Activated CD4-positive, alpha-beta T cell treated with anti-CD3 and anti-CD28 coated beads for 36 hours (primary cell): ENCODE measurements at places on chromosomes 12 and 14.

GRCh38 chr12:53217051-53217930, 10.2 kb upstream of the ITGB7 start:
- peak overlapping the region; percentile 95 for H3K27ac ChIP-seq
- peak overlapping the region; percentile 83 for H3K4me3 ChIP-seq
- DNase-seq, result peak; percentile 75
- H3K4me1 ChIP-seq, result peaks cover 62% of the 10 kb centered on the region
- H3K27me3 ChIP-seq, result no peaks in the 10 kb centered on the region

DNA sequence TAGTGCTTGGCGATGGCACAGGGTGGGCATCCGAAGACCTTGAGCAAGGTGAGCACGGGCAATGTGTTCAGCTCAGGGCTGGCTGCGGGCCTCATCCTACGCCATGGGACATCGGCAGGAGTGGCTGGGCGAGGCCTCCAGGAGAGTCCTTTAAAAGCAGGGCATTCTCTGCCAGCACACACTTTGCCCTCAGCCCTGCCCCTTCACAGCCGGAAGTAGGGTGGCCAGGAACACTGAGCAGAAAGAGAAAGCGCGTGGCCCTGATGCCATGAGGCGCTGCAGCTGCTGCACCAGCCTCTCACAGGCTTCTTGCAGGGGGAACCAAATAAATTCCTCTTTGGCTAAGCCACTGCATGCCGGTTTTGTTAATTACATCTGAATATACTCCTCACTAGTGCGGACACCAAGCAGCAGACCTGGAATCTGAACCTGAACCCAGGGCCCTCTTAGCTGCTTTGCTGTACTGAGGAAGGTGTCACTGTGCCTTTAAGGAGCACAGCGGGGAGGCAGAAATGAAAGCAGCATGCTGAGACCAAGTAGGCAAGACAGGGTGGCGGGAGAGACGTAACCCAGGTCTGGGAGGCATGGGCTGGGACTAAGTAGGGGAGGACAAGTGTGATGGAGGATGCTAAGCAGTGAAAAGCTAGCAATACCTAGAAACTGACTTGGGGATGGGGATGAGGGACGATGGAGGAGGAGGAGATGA, 155.2 kb downstream of the TTC7B start:
- H3K27me3 ChIP-seq, result no peaks in the 10 kb centered on the region
- no peak overlapping the region for H3K27ac ChIP-seq

GRCh38 chr12:16688200-16688599, 82.2 kb upstream of the LMO3 start:
- no peak overlapping the region for H3K27ac ChIP-seq
- no peaks in the 10 kb centered on the region for H3K4me1 ChIP-seq
- DNase-seq, result no peak
- no peaks in the 10 kb centered on the region for H3K27me3 ChIP-seq

- no peaks in the 10 kb centered on the region for H3K36me3 ChIP-seq
- H3K27me3 ChIP-seq, result no peaks in the 10 kb centered on the region
- H3K27ac ChIP-seq, result no peak overlapping the region
- H3K4me3 ChIP-seq, result no peak overlapping the region
Measured at GRCh38 chr14:87065366-87065765, 927.6 kb downstream of the GALC start.

- H3K27me3 ChIP-seq, result no peaks in the 10 kb centered on the region
- no peaks in the 10 kb centered on the region for H3K4me1 ChIP-seq
- H3K27ac ChIP-seq, result no peak overlapping the region
Measured at GRCh38 chr12:7899755-7900154, 27.0 kb upstream of the SLC2A14 start.

DNA sequence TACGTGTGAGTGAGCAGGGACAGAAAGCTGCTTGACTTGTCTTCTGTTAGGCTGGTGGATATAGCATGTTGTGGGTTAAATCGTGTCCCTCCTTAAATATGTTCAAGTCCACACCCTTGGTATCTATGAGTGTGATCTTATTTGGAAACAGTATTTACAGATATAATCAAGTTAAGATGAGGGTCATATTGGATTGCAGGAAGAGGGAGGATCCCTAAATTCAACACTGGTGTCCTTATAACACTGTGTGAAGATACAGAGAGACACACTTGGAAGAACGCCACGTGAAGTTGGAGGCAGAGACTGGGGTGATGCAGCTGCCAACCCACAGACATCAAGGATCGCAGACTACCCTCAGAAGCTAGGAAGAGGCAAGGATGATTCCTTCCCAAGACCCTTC, 275.2 kb upstream of the SSTR1 start:
- peaks cover 2% of the 10 kb centered on the region for H3K27me3 ChIP-seq
- H3K4me1 ChIP-seq, result no peaks in the 10 kb centered on the region
- H3K27ac ChIP-seq, result no peak overlapping the region
- no peak overlapping the region for H3K4me3 ChIP-seq
- H3K36me3 ChIP-seq, result no peaks in the 10 kb centered on the region

GRCh38 chr12:45651029-45651428, 78.5 kb upstream of the ARID2 start:
- no peak overlapping the region for H3K27ac ChIP-seq
- no peaks in the 10 kb centered on the region for H3K36me3 ChIP-seq
- DNase-seq, result no peak
- no peak overlapping the region for H3K4me3 ChIP-seq
- H3K27me3 ChIP-seq, result peaks cover 9% of the 10 kb centered on the region

DNA sequence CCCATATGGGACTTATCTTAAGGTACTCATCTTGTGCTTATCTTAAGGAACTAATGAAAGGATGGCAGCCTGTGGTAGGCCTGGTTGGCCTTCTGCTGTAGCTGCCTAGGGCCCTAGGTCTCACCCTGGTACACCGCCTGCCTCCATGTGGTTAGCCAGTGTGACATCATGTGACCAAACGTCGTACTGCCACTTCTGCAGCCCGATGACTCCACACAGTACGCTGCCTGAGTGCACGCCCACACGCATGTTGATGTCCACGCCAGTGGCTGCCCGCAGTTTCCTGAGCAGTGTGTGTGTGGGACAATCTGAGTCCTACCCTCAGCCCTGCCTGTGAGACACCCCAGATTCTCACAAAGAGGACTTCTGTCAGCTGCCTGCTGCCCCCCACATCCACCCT, 5.1 kb downstream of the ADCY4 start:
- DNase-seq, result peak; percentile 70
- peaks cover 21% of the 10 kb centered on the region for H3K27me3 ChIP-seq
- H3K36me3 ChIP-seq, result no peaks in the 10 kb centered on the region
- peaks cover 24% of the 10 kb centered on the region for H3K4me1 ChIP-seq
- no peak overlapping the region for H3K4me3 ChIP-seq

DNA sequence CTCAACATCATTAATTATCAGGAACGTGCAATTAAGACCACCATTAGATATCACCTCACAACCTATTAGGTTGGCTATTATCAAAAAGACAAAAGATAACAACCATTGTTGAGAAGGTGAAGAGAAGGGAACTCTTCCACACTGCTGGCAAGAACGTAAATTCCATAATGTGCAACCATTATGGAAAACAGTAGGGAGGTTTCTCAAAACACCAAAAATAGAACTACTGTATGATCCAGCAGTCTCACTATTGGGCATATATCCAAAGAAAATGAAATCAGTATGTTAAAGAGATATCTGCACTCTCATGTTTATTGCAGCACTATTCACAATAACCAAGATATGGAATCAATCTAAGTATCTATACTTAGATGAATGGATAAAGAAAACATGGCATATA, 51.6 kb upstream of the OR4E1 start:
- peaks cover 18% of the 10 kb centered on the region for H3K27me3 ChIP-seq
- no peak overlapping the region for H3K27ac ChIP-seq
- H3K36me3 ChIP-seq, result no peaks in the 10 kb centered on the region
- no peak for DNase-seq
- H3K4me1 ChIP-seq, result peaks cover 5% of the 10 kb centered on the region

DNA sequence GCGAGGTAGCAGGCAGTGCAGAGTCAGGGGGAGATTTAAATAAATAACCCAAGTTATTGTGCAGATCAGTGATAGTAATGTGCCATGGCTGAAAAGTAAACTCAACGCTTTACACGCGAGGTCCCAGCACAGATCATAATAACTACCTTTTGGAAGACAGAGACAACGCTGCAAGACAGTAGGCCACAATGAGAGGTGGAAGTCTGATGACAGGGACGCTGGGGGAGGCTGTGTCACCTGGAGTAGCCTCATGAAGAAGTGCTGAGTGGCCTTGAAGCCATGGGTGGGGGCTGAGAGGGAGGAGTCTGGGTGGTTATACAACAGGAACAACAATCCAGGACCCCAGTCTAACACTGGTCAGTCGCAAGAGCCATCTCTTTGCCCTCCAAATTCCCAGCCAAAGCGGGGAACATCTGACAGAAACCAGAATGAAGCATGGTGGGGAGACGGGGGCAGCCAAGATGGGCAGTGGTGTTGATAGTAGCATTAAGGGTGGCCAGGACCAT, 28.2 kb downstream of the ANO2 start:
- no peaks in the 10 kb centered on the region for H3K4me1 ChIP-seq
- no peak overlapping the region for H3K4me3 ChIP-seq
- DNase-seq, result no peak
- H3K27ac ChIP-seq, result no peak overlapping the region
- H3K36me3 ChIP-seq, result no peaks in the 10 kb centered on the region

GRCh38 chr14:20618271-20618749, 23.2 kb downstream of the OR6S1 start:
- H3K27ac ChIP-seq, result no peak overlapping the region
- no peak for DNase-seq
- no peaks in the 10 kb centered on the region for H3K36me3 ChIP-seq
- peaks cover 18% of the 10 kb centered on the region for H3K4me1 ChIP-seq

DNA sequence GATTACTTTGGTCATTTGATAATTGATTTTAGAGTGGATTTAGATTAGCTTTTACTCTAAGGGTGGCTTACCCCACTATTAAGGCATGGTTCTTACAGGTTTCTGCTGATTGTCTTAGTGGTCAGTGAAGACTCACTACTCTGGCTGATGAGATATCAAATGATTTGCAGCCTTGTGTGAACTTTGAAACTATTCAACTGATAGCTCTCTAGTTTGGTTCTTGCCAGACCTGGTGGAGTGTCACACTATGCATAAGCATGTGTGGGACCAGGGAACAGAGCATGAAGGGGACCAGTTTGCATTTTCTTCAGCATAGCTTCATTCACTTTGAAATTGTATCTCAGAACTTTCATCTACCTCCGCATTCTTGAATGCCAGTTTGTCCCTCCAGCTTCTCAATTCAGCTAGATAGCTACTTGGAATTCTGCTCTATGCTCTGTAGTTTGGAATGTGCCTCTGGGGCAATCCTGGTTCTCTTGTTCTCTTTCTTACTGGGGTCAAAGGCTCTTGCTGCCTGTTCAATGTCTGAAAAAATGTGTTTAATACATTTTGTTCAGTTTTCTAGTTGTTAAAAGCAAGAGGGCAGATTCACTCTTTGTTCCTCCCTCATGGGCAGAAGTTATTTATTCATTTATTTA, 12.7 kb downstream of the SCYL2 start:
- H3K4me3 ChIP-seq, result no peak overlapping the region
- DNase-seq, result no peak
- H3K27ac ChIP-seq, result no peak overlapping the region
- H3K36me3 ChIP-seq, result peaks cover 5% of the 10 kb centered on the region
- peaks cover 18% of the 10 kb centered on the region for H3K4me1 ChIP-seq

DNA sequence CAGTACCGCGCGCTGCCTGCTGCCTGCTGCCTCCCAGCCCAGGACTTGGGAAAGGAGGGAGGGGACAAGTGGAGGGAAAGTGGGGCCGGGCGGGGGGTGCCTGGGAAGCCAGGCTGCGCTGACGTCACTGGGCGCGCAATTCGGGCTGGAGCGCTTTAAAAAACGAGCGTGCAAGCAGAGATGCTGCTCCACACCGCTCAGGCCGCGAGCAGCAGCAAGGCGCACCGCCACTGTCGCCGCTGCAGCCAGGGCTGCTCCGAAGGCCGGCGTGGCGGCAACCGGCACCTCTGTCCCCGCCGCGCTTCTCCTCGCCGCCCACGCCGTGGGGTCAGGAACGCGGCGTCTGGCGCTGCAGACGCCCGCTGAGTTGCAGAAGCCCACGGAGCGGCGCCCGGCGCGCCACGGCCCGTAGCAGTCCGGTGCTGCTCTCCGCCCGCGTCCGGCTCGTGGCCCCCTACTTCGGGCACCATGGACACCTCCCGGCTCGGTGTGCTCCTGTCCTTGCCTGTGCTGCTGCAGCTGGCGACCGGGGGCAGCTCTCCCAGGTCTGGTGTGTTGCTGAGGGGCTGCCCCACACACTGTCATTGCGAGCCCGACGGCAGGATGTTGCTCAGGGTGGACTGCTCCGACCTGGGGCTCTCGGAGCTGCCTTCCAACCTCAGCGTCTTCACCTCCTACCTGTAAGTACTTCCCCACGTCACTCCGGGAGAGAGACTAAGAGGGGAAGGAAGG, at the start of gene LGR5:
Gene LGR5 (plus strand): TSS at position 186 of the 732 bp plus-strand sequence. CDS start 283 bp downstream, at position 469.
- H3K4me1 ChIP-seq, result peaks cover 19% of the 10 kb centered on the region
- peak within 1 kb of the TSS; percentile 69 for H3K4me3 ChIP-seq
- peaks cover 44% of the 10 kb centered on the region for H3K27me3 ChIP-seq

DNA sequence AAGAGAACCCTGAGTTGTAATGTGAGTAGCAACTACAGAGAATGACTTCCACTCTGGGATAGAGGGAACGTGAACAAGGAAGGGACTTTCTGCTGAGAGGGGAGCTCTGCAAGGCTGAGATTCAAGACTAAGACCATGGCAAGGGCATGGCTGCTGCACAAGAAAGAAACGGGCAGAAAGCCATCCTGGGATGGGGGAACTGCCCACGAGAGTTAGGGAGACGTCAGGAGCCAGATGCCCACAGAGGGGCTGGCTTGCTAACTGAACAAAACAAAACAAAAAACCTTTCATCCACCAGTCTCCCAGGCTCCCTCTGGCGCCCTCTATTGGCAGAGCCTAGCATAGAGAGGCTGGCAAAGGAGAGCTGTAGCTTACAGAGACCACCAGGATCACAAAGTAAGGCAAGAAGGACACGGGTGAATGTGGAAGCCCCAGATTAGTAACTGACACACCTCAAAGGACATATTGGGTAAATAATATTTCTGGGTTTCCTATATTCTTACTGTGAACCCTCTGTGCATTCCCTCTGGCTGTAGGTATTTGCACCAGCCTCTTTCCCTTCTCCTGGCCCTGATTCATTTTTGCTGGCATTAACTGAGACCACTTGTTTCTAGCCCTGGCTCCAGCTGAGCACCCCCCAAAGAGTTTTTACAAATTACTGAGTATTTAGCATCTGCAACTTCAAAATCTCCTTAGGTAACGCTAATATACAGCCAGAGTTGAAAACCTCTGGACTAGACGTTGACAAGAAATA, 338.3 kb downstream of the EMP1 start:
- no peak overlapping the region for H3K4me3 ChIP-seq
- H3K27ac ChIP-seq, result no peak overlapping the region
- H3K27me3 ChIP-seq, result peaks cover 17% of the 10 kb centered on the region
- H3K36me3 ChIP-seq, result no peaks in the 10 kb centered on the region

DNA sequence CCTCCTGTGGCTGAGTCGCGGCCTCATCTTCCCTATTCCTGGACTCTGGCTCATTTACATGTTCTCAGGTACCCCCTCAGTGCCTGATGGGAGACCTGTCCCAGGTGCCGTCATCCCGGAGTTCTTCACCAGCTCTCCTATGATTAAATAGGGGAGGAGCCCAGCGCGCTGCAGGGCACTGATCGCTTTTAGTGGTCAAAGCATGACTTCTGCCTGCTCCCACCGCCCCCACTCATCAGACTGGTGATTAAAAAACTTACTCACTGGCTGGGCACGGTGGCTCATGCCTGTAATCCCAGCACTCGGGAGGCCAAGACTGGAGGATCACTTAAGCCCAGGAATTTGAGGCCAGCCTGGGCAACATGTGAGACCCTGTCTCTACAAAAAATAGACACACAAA, 85.9 kb downstream of the FOXN4 start:
- H3K27ac ChIP-seq, result no peak overlapping the region
- H3K27me3 ChIP-seq, result no peaks in the 10 kb centered on the region
- H3K36me3 ChIP-seq, result peaks cover 9% of the 10 kb centered on the region
- DNase-seq, result no peak
